ENCODE measurements at places on chromosomes 1 and 21.

DNA sequence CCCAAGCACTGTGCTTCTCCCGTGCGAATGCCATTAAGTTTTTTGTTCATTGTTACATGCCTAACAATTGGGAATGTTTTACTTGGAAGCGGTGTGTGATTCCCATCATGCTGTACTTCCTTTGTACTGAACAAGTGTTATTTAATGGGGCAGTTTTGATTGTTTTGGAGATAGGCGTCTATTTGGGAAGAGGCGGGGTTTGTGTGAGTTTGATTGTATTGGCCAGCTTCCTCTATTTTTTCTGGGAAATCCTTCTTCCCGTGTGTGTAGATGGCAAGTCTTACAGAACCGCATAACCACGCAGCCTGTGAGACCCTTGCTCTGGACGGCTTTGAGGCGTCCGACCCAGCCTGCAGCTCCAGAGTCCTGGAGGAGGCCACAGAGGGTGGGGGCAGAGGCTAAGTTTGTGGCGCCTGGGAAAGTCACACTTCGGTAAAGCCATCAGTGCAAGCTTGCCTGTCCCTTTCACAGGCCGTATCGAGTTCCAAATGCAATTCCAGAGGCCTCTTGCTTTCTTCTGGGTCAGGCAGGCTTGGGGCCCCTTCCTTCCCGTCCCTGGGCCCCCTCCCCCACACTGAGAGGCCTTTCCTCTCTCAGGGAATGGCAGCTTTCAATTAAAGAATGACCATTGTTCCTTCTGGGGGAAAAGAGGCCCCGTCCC, 210.3 kb downstream of the TOMM20 start:
- no peak for DNase-seq

DNA sequence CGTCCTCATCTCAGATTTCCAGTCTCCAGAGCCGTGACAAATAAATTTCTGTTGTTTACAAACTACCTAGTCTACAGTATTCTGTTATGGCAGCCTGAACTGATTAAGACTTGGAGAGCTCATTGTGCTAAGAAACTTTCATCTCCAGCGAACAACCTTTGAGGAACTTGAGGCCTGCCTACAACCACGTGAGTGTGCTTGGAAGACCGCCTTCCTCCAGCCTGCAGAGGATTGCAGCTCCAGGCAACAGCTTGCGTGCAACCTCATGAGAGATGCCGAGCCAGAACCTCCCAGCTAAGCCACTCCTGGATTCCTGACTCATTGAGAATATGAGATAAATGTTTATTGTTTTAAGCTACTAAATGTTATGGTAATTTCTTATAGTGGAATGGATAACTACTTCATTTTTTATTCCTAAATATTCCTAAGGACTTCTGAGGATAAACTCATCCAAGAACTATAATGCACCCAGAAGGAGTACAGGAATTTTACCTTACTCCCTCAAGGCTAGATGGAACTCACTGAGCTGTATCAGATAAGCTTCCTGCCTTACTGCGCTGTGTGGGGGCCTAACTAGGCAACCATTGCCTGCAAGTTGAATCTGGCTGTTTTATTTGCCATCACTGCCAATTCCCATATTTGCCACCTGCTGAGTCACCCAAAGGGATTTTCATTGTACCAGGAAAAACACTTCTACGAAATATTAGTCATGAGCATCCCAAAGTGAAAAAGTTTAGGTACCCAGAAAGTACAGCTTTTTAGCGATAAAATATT, 17.6 kb downstream of the FAM177B start:
- DNase-seq: no peak

- DNase-seq: no peak
Measured at GRCh38 chr1:67618285-67619018, 66.5 kb upstream of the GADD45A start.

DNA sequence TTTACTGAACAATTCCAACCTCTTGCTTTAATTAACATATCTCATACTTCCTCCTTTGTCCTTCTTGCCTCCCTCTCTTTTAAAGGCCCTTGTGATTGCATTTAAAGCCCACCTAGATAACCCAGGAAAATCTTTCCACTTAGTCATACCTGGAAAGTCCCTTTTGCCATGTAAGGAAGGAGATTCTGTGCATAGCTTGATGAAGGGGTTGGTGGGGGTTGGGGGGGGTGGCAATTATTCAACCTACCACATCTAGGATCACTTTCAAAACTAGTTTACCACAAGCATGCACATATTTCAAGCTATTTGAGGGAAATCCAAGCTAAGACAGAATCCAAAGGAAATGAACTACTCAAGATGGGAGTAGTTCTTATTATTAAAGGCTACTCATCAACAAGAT, 249.1 kb upstream of the PTBP2 start:
- no peak for DNase-seq

- no peak for DNase-seq
Measured at GRCh38 chr1:235950318-235950717, 83.6 kb upstream of the LYST start.

DNA sequence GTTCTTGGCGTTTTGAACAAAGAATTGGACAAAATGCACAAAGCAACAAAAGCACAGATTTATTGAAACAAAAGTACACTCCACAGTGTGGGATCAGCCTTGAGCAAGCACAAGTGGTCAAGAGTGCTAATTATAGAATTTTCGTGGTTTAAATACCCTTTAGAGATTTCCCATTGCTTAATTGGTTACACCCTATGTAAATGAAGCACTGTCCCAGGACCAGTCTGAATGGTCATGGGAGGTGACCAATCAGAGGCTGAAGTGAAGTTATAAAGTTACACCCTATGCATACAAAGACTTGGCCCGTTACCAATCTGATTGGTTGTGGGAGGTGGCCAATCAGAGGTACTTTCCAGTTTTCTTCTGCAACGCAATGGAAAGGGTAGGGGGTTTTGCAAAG, 223.6 kb downstream of the CENPF start:
- no peak for DNase-seq

GRCh38 chr21:14275702-14276205, 59.8 kb downstream of the RBM11 start:
- DNase-seq: no peak

- DNase-seq: no peak
Measured at GRCh38 chr21:15774590-15774989, 44.8 kb downstream of the USP25 start.

- no peak for DNase-seq
Measured at GRCh38 chr1:224458296-224458695, 23.7 kb upstream of the WDR26 start.

Measured in NCI-H524 (cell line).